Hematopoietic multipotent progenitor cell treated with erythropoietin and hydrocortisone succinate and interleukin-3 and kit ligand, for 6 days (in vitro differentiated cells): ENCODE measurements at places on chromosomes 1 and 21.
A peak's percentile ranks its signal among the peaks of the same experiment; 100 is the strongest.

DNA sequence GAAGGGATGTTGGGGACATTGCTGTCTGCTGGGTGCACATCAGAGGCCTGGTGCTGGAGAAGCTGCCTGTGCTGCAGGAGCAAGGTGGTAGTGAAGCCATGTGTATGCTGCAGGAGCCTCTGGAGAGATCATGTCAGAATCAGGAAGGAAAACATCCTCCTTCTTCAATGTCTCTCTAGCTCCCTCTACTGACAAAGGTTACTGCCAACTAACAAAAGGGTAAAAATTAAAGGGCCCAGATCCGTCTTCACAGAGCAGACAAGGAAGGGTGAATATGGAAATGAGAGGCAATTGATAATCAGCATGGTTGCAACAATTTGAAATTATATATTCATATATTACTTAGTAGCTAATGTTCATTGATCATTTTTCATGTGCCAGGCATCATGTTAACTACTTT, 32.2 kb downstream of the FAM177B start:
- DNase-seq: peak; percentile 67

- DNase-seq: peak; percentile 82
These were observed 55.4 kb upstream of the JAK1 start for GRCh38 chr1:65021795-65022194.

DNA sequence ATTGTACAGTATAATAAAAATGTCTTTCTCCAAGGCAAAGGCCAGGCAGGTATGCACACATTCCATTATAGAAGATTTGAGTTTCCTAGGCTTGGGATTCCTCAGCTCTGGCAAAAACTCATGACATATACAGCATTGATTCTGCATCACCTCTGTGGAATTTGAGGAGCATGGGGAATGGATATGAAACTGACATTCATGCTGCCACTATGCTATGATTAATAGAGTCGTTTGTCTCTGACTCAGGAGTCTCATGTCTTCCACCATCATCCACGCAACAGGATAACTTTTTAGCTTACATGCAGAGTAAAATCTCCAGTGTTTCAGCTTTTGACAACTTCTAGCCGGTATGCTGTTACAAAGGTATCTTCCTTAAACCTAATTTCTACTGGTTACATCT, 49.8 kb upstream of the ADORA3 start:
- DNase-seq: no peak

- DNase-seq: no peak
These were observed 189.7 kb downstream of the RERE start for GRCh38 chr1:8627728-8628127.

DNA sequence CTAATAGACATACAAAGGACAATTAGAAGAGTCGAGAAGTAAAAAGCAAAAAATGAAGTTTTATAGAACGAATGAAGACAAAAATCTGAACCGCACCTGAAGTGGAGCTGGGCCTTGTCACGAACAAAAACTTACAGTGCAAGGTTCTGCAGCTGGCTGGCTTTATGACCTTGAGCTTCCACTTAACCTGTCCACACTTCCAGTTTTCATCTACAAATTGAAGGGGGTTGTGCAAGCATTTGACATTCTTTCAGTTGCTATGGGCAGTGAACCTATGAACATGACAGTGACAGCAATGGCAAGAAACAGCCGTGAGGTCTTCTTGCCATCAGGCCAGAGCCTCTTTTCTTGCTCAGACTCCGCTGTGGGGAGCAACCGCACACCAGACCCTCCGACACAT, 93.2 kb downstream of the DSCAM start:
- DNase-seq: no peak

DNA sequence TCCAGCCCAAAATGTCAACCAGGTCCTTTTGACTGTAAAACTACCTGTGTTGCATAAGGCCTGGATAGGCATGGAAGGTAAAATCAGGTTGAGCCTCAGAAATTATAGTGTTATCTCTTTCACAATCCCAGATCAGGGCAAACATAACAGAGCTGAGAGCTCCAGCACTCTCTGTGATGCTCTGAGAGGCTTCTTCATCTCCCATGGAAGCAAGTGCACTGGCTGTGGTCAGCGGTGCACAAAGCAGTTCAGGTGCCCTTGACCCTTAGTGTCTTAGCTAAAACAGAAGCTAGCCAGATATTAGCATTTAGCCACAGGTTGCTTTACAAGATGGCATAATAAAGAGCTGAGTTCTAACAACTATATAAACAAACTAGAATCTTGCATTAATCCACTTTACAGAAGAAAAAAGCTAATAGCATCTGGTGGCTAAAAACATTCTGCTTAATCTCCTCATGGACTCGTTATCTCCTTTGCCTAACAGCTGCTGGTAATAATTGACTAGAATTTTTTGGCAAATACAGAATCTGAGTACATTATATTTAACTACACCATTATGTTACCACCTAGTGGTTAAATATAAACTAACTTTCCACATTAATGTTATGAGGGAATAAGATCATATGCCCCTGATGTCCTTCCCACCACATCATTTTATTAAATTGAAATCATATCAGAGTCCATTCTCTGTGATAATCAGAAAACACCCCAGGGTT, 25.6 kb upstream of the POGK start:
- peak; percentile 15 for DNase-seq

DNA sequence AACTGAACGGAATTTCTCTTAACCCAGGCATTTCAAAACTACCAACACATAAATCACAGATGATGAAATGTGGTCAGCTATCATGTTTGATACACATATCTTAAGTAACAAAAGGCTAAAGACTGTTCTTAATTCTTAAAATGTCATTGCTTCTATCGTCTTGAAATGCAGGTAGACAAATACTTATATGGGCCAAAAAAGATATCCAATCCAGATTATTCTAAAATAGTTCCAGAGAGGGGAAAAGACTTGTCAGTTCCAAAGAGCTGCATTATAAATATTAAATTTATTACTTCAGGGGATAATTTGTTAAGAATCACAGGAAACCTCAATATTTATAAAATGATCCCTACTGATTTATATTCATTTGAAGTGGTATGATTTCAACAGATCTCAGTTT, 259.4 kb downstream of the FAF1 start:
- DNase-seq: no peak

DNA sequence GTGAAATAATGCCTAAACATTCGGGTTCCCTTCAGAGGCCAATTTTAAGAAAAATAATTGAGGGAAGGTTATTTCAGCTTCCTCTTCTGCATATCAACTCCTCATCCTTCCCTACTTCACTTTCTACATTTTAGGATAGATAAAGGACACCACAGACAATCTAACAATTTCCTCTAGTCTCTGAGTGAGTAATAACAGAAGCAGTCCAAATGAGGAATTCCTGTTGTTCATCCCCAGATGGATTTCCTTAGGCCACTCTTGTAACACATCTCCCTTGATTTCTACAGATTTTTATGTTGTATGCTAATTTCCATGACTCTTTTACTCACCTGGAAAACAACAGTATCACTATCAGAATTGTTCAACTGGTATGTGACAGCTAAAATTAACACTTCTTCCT, 87.7 kb upstream of the LYPLAL1 start:
- DNase-seq: no peak

GRCh38 chr1:34262023-34262853, 85.5 kb downstream of the C1orf94 start:
- DNase-seq: no peak

DNA sequence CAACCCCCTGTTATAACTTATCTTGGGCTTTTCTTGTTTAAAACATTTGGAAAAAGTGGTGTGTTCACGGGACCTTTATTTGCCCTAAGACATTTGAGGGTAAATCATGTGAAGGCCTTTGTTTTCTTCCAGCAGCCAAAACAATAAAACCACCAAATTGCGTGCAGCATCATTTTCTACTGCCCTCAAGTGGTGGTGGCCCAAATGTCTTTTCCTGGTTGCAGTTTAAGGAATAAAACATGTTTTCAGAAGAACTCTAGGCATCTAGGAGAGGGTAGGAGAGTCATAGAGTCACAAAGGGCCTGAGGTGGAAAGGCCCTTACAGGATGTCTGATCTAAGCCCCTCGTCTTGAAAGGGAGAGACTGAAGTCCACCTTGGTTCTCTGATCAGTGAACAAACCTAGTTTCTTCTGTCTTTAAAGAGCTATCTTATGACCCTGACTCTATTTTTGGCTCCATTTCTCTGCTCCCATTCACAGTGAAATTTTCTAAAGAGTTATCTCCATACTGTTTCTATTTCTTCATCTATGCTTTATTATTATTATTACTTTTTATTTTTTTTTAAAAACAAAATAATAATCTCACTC, 16.0 kb upstream of the EPS15 start:
- DNase-seq: peak; percentile 88

DNA sequence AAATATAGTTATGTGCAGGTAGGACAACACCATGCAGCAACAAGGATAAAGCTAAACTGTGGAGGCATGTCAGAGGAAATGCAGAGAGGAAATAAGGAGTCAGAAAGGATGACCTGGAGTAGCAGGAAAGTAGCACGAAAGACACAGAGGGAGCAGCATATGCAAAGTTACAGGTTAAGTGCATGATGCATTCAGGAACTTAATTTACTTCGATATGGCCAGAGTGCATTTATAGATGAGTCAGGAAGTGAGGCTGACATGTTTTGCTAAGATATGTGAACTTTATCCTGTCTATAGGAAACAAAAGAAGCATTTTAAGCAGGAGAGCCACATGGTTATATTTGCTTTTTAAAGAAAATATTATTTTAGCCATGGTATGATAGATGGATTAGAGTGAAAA, 15.4 kb upstream of the MUTYH start:
- no peak for DNase-seq

- peak; percentile 36 for DNase-seq
These were observed 6.2 kb downstream of the SMIM1 start for GRCh38 chr1:3778590-3779264.

DNA sequence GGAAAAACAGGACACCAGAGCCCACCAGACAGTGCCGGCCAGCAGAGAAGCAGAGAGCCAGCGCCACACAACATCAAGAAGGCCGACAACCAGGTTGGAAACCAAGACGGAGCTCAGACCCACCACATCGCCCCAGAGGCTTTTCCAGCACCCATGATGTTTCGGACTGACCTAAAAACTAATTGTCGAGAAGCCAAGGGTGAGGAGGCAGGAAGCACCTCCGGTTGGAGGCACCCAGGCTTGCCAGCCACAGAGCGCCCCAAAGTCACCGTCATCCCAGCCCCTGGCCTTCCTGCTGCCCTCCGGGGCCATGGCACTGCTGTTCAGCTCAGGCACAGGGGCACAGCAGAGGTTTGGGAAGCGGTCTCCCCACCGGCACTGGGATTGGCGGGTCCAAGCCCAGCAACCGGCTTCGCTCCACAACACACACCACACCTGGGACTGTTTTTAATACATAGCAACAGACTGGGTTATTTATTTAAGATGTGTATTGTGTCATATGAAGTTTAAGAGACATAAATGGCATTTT, 67.2 kb downstream of the SLC37A1 start:
- no peak for DNase-seq

- DNase-seq: no peak
These were observed 28.1 kb downstream of the SERINC2 start for GRCh38 chr1:31441073-31441472.

- DNase-seq: no peak
These were observed 42.3 kb upstream of the LAMC2 start for GRCh38 chr1:183143576-183144315.

DNA sequence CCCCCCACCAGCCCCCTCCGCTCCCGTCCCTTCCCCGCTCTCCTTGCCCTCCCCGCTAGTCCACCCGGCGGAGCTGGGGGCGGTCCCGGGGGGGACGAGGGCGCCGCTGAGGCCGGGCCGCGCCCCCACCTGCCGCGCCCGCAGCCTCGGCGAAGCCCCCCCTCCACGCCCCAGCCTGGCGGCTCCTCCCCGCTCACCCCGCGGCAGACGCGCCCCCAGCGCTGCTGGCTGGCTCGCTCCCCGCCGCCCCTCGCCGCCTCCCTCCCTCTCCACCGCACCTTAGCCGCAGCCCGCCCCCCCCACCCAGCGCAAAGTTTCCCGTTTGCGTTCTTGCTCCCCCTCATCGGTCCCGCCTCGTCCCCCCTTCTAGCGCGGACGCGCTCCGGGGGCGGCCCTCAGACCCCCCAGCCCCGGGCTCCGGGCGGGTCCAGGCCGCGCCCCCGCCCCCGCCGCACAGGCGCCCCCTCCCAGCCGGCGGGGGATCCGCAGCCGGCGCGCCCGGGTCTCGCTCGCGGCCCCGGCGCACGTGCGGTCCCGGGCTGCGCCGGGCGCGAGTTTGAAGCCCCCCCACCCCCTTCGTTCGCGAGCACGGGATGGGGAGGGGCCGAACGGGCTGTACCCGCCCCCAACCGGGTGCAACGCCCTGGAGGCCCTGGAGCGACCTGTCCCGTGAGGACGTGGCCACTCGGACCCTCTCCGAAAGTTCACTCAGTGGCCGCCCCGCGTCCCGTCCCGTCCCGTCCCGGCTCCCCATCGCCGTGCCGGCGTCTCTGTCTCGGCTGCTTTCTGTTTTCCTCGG, 623 bp downstream of the PTPRF start:
- DNase-seq: no peak

DNA sequence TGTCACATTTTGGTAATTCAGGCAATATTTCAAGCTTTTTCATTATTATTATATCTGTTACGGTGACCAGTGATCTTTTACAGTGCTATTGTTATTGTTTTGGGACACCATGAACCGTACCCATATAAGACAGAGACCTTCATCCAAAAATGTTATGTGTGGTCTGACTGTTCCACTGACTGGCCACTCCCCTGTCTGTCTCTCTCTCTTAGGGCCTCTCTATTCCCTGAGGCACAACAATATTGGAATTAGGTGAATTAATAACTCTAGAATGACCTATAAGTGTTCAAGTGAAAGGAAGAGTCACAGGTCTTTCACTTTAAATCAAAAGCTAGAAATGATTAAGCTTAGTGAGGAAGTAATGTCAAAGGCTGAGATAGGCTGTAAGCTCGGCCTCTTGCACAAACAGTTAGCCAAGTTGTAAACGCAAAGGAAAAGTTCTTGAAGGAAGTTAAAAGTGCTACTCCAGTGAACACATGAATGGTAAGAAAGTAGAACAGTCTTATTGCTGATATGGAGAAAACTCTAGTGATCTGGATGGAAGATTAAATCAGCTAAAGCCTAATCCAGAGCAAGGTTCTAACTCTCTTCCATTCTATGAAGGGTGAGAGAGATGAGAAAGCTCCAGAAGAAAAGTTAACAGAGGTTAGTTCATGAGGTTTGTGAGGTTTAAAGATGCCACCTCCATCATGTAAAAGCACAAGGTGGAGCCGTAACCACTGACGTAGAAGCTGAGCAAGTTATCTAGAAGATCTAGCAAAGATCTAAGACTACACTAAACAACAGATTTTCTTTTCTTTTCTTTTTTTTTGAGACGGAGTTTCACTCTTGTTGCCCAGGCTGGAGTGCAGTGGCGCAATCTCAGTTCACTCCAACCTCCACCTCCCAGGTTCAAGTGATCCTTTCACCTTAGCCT, 19.7 kb upstream of the DIPK1A start:
- DNase-seq: no peak

DNA sequence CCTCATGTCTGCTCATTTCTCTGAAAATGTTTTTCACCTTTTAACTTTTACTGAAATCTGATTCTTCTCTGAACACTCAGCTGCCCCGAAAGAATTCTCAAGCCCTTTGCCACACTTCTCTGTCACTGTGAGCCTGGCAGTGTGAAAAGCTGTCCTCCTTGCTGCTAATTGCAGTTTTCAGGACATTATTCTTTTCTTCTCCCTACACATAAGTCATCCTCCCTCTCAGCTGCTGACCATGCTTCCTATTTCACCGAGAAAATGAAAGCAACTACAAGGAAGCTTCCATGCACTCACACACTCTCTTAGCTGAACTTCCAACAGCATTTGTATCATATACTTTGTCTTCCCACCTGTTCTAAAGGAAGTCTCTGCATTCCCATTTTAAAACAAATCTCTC, 15.8 kb downstream of the OLFM3 start:
- no peak for DNase-seq

GRCh38 chr1:23694371-23694770, 2.8 kb downstream of the RPL11 start:
- no peak for DNase-seq

GRCh38 chr1:70431874-70432273, 20.8 kb downstream of the CTH start:
- DNase-seq: no peak
